Peyer's patch (tissue), 4 donors: ENCODE measurements at places on chromosomes 4 and X.

- peak; percentile 87 for DNase-seq
Measured at GRCh38 chrX:71098302-71098701, 2.7 kb downstream of the FOXO4 start.

- DNase-seq: no peak
Measured at GRCh38 chr4:112251019-112251643, 19.5 kb downstream of the AP1AR start.

- peak; percentile 55 for DNase-seq
Measured at GRCh38 chr4:242121-242848, 63.0 kb downstream of the ZNF732 start.

- DNase-seq: no peak
Measured at GRCh38 chr4:2963966-2964471, 648 bp downstream of the GRK4 start.

GRCh38 chr4:40811956-40812355 lies 62.2 kb downstream of the NSUN7 start:
- DNase-seq: no peak

DNA sequence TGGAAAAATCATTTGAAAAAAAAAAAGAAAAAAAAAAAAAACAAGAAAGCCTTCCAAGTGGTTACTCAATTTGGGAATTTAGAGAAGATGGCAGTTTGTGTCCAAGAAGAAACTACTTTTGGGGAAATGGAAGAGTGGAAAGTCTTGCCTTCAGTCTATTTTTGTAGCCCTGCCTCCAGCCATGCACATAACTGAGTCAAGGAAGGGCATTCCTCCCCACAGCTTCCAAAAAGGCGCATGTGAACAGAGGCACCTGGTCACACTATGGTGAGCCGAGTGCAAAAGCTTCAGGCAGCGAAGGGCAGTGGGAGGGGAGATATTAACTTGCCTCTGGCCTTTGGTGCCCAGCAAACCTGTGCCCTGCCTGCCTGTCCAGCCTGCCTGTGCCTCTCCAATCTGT lies 163.7 kb downstream of the SMIM20 start:
- DNase-seq: no peak

DNA sequence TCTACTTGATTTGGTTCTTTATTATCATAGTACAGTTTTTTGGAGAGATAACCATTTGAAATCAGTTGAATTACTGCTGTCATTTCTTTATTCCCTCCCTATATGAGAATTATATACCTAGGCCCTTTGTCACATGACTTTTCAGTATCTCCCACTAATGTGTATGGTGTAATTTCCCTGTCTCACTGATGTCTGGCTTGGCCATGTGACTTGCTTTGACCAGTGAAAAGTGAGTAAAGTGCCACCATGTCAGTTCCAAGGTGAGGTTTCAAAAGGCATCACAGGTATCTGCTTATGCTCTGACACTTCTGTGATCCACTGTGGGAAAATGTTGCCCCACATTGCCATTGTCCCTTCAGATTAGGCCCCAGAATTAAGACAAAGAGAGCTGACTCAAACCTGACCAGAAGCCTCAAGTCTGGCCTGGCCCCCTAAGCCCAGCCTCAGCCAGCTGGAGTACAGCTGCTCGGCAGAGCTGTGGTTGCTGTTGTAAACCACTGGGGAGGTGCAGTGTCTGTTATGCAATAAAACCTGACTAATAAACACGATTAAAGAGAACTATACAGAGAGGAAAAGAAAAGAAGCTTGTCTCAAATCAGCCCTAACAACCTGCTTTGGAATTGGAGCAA lies 27.5 kb downstream of the SETD7 start:
- DNase-seq: peak; percentile 74

- no peak for DNase-seq
Measured at GRCh38 chrX:129721870-129722269, 16.9 kb upstream of the XPNPEP2 start.

DNA sequence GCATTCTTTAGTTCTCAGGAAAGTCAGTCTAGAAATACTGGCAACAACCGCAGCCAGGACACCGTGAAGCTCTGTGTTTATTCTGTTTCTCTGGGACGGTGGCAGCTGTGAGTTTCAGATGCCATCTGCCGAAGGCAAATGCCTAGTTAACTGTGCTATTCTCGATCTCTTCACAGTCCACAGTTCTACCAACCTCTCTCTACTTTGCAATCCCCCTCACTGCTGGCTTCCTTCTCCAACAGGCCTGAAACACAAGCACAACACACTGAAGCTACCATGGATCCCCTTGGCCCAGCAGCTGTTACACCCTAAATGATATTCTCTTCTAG lies 118.8 kb downstream of the ZNF827 start:
- DNase-seq: no peak

DNA sequence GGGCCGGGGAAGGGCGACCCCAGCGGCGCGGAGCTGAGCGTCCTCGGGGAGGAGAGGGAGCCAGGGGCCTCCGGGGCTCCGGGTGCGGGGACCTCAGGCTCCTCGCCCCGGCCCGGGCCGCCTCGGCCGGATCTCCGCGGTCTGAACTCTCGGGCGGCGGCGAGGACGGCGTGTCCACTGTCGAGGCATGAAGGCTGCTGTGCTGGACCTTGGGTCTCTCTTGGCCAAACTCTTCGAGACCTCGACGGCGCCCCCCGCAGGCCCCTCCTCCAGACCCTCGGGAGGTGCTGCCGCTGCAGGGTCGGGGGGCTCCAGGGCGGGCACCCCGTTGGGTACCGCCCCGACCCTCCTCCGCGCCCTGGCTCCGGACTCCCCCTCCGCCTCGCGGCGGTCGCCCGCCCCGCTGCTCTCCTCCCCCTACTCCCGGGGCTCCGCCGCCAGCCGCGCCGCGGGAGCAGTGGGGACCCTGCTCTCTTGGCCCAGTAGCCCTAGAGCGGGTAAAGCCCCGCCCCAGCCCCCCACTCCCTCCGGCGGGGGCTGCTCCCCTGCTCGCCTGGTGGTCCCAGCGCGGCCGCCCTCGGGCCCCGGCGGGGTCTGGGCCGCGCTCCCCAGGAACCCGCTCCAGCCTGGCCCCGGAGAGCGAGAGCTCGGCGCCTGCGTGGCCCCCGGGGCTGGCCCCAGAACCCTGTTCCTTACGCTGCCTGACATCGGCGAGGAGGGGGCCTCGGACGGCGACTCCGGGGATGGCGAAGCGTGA lies 564 bp downstream of the FAM149A start:
- DNase-seq: peak; percentile 51

- DNase-seq: no peak
Measured at GRCh38 chrX:340641-341423, 22.2 kb upstream of the GTPBP6 start.

- no peak for DNase-seq
Measured at GRCh38 chrX:115900425-115900824, 270.1 kb upstream of the AGTR2 start.

- DNase-seq: no peak
Measured at GRCh38 chrX:120021927-120022326, 55.6 kb downstream of the RHOXF2B start.

DNA sequence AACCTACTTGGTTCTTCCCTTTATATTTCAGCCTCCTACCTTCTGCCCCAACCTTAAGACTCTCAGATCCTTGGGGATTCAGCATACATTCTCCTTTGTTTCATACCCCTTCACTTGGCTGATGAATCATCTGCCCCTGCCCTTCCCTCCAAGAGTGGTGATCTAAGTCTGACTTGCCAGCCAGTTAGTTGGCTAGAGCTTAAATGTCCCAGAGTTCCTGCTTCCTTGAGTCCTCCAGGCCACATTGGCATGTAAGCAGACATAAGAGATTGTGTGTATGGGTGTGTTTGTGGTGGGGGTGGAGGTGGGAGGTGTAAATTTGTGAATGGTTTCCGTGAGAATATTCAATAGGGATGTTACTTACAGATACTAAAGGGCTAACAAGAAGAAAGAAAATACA lies 3.7 kb upstream of the TEX13D start:
- DNase-seq: no peak

- DNase-seq: no peak
Measured at GRCh38 chr4:168871632-168872031, 138.4 kb downstream of the CBR4 start.

GRCh38 chr4:64799751-64800150 lies 390.5 kb upstream of the TECRL start:
- DNase-seq: no peak

DNA sequence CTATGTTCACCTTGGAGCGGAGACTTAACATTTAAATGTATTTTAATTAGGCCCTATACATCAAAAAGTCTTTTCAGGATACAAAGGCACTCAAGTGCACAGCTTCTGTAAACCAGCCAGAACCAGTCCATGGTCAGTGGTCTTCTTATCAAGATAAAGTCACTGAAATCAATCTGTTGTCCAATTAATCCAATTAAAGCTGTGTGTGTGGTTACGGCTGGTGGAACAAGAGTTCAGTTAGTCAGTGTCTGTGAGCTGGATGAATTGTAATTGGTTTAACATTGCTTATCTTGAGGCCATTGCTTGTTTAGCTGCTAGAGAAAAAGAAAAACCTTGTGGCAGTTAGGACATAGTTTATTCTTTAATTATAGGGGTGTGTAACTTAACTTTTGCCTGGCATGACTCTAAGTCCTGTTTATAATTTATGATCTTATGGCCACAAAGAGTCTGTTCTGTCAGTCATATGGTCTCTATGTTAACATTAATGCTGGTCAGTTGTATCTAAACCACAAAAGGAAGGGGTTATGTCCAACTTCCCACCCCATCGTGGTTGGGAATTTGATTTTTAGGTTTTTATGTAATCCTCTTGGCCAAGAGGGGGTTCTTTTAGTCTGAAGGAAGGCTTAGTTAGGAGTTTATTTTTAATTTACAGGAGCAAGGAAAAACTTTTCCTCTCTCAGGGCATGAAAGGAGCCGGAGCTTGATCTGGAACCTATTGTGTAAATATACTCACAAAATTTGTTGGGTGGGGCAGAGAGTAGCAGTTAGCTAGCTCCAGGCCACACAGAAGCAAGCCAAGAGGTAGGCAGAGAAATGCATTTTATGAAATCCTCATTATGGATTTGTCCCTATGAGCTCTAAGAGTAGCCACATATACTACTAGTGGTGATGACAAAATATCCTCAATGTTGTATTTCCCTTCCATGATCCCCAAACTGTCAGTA lies 665.7 kb upstream of the ACTRT1 start:
- DNase-seq: no peak

DNA sequence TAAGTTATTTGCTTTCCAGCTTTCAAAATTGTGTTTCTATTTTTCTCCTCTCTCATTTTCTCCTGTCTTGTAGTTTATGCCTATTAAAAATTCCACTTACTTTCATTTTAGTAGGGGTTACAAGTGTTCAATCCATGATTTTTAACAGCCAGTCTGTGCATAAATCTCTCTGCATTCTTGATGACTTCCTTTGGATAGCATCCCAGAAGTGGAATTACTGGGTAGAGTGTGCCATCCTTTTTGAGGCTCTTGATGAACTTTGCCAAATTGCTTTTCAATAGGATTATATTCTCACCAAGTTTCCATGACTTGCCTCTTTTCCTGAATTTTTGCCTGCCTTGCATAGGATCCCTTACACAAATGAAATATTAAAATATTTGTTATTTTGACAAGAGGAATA lies 58.5 kb downstream of the DIPK2B start:
- no peak for DNase-seq

- no peak for DNase-seq
Measured at GRCh38 chr4:147828331-147828905, 96.5 kb downstream of the ARHGAP10 start.

DNA sequence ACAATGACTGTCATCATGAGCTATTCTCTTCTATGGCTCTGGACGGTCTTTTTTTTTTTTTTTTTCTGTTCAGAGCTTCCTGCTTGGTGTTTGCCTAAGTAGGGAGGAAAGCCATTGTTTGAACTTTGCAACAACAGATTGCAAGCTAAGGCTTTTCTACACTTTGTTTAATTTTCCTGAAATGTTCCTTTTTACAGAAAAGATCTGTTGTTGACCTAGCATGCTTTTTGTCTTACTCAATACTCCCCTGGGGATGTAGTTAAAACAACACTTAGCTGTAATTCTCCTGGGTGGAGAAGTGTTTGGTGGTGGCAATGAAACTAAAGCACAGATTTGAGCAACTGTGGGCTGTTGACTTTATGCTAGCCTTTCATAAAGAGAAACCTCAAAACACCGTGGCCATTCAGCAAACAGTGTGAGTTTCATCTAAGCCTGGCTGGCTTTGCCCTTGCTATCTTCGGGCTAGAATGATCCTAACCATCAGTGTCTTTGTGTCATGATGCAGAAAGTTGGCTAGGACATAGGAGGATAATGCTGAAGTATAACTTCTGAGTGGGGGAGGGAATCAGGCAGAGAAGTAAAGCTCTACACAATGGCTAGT lies 110.5 kb downstream of the ANXA3 start:
- no peak for DNase-seq

DNA sequence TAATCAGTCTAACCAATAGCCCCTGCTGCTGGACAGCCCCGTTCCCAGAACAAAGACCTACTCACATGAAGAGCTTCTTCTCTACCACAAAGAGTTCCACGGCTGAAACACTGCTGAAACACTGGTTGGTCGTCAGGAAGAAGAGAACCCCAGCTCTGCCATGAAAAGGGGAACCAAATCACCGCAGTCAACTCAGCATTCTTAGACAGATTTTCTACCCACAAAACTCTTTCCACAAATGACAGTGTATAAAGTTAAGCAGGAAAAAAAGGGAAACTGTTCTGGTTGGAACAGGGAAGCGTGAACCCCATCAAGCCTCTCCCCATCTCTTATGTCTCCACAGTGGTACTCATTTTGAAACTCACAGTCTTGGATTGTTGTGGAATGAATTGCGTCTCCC lies 57.3 kb downstream of the ABCG2 start:
- no peak for DNase-seq
